Suprapubic skin (tissue), 4 donors: ENCODE measurements at places on chromosomes 6 and 20.

- DNase-seq: no peak
Observed at GRCh38 chr6:52081237-52081636, 6.2 kb downstream of the PKHD1 start.

DNA sequence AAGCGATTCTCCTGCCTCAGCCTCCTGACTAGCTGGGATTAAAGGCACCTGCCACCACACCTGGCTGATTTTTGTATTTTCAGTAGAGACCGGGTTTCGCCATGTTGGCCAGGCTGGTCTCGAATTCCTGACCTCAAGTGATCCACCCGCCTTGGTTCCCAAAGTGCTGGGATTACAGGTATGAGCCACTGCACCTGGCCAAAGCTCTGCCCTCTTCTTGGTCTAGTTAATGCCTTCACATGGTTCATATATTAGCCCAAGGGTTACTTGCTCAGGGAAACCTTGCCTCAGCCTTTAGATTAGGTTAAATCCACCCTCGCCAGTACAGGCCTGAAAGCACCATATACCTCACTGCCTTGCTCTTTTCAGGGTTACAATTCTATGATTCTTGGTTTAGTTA is 26.1 kb downstream of the TSHZ2 start:
- no peak for DNase-seq

- no peak for DNase-seq
Observed at GRCh38 chr20:33900521-33901131, 89.5 kb downstream of the CHMP4B start.

- no peak for DNase-seq
Observed at GRCh38 chr6:15369838-15370237, 124.0 kb downstream of the JARID2 start.

GRCh38 chr20:24651171-24651975 is 181.9 kb downstream of the SYNDIG1 start:
- no peak for DNase-seq

GRCh38 chr6:37155394-37156312 is 14.3 kb upstream of the PIM1 start:
- no peak for DNase-seq

- DNase-seq: no peak
Observed at GRCh38 chr6:75489025-75489424, 4.6 kb downstream of the FILIP1 start.

DNA sequence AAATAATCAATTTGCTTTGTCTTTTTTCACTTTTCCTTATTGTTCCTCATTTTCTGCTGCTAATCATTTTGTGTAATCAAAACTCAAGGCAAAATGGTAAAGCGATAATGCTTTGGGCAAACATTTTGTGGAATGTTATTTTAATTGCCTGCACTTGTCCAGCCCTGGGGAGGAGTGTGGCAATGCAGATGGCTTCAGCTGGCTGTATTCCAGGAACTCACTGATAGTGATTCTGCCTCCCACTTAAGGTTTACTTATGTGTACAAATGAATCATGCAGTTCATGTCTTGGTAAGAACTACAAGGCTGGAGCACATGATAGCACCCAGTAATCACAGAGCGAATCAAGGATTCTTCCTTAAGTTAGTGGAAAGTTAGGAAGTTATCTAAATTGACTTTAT is 107.8 kb downstream of the COL19A1 start:
- DNase-seq: no peak

DNA sequence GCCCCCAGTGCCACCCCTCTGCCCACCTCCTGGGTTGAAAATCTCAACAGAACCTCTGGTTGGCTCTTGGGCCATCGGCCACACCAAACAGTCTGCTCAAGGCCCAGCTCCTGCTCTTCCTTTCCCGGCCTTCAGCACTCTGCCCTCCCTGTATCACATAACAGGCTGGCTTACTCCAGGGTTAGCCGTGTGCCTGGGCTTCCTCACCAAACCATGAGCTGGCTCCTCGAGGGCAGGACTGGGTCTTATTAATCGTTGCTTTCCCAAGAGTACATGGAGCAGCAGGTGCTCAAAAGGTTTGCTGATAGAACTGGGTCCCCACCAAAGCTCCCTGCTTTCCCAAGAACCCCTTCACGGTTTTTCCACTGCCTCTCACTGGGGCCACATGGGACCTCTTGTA is 12.7 kb upstream of the FAM83C start:
- DNase-seq: no peak

DNA sequence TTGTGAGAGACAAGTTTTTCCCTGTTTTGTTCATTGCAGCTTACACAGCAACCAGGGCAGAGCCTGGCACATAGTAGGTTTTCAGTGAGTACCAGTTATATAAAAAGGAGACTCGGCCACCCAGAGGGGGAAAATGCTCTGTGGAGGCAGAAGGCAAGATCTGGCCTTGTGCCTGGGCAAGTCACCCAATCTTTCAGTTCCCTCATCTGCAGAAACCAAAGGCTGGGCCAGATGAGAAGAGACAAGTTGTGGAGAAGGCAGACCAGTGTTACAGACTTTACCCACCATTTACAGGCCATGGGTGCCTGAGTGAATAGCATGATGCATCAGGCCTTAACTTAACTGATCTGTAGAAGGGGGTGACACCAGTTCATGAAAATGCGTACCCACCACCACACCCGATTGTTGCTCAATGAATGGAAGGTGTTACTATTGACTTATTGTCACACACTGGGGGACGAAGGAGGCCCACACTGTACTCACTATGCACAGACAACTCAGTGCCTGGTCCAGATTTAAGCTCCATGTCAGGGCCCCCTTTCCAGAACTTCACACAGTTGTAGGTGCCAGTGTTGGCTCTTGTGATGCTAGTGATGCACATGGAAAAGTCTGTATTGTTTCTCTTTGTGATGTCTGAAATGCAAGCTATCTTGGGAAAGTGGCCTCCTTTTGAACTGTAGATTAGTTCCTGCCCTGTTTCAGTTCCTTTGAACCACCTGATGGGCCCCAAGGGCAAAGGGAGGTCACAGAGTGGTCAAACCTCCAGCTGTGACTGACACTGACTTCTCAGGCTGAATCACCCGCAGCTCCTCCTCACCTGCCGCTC is 64.3 kb upstream of the SIRPG start:
- no peak for DNase-seq

- no peak for DNase-seq
Observed at GRCh38 chr6:15148356-15148946, 97.4 kb upstream of the JARID2 start.

DNA sequence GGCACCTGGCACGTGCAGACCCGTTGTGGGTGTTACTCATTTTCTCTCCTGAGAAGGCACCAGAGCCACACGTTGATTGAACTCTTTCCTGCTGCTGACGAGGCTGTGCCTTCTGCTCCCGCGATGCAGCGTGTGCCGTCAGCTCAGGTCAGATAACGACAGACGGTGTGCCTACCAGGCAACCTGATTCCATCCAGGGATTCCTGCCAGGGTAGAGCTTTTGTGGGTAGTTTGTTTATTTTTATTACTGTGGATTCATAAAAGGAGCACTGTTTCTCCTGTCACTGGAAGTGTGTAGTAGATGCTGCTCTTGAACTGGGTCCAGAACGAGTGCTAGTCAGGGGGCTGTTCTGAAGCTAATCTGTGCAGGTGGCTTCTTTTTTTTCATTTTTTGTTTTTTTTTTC is 20.7 kb downstream of the PRPF6 start:
- DNase-seq: no peak

DNA sequence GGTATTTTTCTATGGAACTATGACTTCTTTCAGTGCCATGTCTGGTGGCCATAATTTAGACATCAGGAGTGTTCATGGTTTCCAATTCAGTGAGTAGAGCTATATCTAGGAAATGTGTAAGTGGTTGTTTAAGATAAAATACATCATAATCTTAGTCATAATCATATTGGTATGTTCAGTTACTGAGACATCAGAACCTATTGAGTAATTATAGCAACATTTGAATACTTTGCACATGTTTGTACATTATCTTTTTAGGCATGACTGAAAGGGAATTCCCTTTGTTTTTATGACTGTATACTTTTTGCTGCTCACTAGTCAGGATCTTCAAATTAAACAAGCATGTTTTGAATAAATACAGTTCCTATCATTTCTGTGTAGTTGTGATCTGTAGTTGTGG is 64.0 kb downstream of the STXBP5 start:
- DNase-seq: no peak

DNA sequence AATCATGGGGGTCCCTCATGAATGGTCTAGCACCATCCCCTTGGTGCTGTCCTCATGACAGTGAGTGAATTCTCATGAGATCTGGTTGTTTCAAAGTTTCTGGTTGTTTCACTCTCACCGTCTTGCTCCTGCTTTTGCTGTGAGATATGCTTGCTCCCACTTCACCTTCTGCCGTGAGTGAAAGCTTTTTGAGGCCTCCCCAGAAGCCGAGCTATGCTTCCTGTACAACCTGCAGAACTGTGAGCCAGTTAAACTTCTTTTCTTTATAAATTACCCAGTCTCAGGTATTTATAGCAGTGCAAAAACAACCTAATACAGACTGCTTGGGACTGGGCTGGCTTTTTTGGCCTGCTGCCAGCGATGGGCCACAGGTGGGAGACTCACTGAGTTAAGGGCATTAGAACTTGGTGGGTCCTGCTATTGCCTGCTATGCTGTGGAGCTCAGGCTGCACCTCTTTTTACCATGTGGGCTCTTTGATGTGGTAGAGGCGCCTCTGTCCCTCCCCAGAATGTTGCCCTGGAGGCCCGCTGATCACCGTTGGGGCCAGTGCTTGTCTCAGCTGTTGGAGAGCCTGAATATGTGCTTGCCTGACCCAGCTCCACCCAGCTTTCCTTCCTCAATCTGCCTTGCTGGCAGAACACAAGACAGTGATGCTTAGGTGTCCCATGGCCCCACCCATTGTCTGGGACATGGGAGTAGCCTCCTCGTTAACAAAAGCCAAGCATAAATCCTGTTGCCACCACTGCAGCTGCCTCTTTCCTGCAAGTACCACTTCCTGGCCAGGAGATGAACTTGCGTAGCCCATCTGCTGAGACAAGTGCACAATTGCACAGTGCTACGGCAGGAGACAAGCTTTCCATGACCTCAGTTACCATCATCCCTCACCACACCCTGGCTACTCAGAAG is 47.1 kb downstream of the IGF2R start:
- DNase-seq: no peak

GRCh38 chr6:153231048-153231646 is 100.1 kb upstream of the RGS17 start:
- DNase-seq: no peak

DNA sequence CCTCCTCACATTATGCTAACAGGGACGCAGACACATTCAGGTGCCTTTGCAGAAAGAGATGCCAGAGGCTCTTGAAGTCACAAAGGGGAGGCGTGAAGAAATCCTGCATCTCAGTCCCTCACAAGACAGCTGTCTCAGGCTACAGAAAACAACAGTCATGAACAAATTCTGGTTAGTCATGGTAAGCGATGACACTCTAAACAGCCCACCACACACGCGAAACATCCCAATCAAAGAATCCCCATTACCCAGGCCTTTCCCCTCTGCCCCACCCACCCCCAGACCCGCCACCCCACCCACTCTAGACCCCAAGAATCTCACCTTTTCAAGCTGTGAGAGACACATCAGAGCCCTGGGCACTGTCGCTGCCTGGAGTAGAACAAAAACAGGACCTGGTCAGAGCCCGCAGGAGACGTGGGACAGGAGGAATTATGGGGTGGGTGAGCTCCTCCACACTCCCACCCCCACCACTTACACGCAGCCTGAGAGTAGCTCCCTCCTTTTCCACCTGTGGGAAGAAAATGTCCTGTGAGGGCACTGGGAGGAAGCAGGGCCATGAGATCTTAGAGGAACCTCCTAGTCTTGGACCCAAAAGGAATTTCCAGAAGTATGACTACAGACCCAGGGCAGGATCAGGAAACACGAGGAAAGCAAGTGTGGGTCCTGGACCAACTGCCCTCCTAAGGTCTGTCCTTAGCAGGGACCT is 2.7 kb downstream of the HLA-B start:
- DNase-seq: no peak

- DNase-seq: no peak
Observed at GRCh38 chr6:3473773-3474172, 16.9 kb upstream of the SLC22A23 start.

GRCh38 chr20:32877507-32877906 is 18.8 kb downstream of the EFCAB8 start:
- DNase-seq: no peak

DNA sequence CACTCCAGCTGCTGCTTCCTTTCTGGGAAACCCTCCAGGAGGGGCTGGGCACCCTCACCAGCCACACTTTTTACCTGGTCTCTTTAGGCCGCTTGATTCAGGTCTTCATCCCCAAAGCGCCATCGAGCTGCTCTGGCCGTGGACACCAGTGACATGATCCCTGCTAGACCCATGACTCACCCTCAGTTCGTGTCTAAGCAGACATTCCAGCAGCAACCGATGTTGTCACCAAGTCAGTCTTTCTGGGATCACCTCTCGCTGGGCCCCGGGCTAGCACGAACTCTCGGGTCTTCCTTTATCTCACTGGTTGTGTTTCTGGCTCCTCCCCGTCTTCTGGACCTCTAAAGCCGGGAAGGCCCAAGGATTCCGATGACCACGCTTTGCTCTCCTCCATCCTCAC is 43.0 kb upstream of the GPR31 start:
- DNase-seq: no peak

GRCh38 chr6:134368670-134369069 is 50.8 kb upstream of the SGK1 start:
- DNase-seq: no peak

- DNase-seq: no peak
Observed at GRCh38 chr6:143059663-143060353, 881 bp upstream of the AIG1 start.

DNA sequence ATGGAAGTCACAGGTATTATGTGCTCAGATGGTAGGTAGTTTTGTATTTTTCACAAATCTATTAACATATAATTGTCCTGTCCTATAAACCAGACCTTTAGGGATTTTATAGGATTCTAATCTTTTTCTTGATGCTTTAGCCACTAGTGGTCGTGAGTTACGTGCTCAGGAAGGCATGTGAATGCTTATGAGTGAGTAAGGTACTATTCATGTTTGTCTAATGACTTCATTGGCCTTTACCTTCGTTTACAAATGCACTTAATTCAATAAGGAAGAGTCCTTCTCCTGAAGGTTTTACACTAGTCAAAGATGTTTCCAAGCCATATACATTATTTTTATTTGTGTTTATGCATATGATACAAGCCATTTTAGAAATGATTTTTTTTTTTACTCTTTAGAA is 23.0 kb downstream of the PACRG start:
- DNase-seq: no peak

DNA sequence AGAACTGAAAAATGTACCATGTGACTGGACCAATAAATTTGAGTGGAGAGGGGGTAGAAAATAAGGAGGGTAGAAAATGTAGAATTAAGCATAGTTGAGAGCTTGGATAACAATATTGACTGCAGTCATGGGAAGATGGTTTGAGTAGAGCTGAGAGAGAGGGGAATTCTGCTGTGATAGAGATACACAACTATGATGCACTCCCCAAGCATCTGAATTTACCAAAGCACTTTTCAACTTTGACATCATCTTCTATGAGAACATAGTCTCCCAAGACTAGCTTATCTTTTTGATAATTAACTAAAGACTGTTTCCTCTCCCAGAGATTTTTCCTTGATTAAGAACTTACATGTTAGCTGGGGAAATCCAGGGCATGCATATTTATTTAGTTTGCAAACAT is 103.1 kb downstream of the TNFRSF21 start:
- DNase-seq: no peak

- no peak for DNase-seq
Observed at GRCh38 chr6:6560909-6561308, 27.6 kb upstream of the LY86 start.

GRCh38 chr6:146912730-146913685 is 291.2 kb upstream of the STXBP5 start:
- no peak for DNase-seq
